Amygdala (tissue), 56 donors: ENCODE measurements at places on chromosomes 7 and 10.

GRCh38 chr10:60803433-60803832 lies 25.2 kb downstream of the CDK1 start:
- no peak for DNase-seq

DNA sequence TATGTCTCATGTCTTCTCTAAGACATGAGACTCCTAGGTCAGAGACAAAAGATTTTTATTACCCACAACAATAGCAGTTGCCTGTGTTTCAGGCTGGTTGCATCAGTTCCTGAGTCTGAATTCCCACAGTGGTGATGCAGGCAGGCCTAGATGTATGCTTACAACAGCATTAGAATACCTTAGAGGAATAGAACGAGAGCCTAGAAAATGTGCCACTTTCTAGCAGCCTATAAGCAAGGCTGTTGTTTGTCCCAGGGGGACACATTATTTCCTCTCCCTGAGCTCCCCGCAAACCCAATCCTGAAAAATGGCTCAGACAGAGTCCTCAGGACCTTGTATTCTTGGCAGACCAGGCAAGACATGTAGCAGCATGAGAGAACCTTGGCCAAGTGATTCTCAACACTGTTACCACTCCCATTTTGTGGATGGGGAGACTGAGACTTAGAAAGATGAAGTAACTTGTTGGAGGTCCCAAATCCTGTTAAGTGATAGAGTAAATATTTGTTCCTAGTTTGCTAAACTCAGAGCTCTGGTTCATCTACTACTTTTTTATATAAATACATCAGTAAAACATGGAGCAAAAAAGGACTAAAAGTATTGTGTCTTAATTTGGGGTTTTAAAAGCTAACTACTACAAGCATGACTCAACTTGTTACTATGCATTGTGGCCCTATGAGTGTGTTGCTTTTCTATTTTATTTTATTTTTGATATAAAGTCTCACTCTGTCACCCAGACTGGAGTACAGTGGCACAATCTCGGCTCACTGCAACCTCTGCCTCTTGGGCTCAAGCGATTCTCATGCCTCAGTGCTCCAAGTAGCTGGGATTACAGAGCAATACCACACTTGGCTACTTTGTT lies 14.2 kb downstream of the VTI1A start:
- no peak for DNase-seq

- no peak for DNase-seq
These were observed 26.4 kb downstream of the MACC1 start for GRCh38 chr7:20190560-20191390.

- DNase-seq: no peak
These were observed 84.5 kb upstream of the WNT16 start for GRCh38 chr7:121244120-121244870.

DNA sequence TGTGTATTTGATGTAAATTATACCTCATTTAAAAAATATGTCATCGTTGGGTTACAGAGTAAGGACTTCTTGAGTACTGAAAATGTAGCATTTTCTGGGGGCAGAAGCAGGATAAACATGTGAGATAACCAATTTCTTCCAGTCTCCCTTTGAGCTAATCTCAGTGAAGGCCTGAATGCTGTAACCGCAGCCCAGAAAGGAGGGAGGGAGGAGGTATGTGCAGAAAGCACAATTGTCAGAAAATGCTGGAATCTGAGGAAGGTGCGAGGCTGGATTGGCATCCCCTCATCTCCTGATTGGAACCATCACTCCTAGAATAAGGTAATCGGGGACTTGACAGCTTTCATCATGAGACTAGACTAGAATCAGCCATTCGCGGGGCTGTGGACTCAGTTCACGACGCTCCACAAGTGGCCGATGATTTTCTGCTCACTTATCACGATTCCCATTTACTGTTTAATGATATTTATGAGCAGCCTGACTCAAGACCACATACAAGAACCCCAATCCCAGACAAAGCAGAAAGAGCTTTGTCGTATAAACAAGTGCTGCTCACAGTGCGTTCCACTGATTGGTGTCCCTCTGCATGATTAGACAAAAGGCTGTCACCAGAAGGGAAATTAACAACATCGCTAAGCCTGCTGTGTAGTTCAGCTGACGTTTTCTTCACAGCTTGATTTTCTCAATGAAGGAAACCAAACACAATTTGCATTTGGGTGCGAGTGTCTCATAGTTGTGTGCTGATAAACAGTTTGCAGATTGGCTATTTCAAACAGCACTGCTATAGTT lies 93.2 kb downstream of the SVIL start:
- DNase-seq: no peak

GRCh38 chr10:120583424-120584108 lies 126.5 kb downstream of the PLPP4 start:
- no peak for DNase-seq

DNA sequence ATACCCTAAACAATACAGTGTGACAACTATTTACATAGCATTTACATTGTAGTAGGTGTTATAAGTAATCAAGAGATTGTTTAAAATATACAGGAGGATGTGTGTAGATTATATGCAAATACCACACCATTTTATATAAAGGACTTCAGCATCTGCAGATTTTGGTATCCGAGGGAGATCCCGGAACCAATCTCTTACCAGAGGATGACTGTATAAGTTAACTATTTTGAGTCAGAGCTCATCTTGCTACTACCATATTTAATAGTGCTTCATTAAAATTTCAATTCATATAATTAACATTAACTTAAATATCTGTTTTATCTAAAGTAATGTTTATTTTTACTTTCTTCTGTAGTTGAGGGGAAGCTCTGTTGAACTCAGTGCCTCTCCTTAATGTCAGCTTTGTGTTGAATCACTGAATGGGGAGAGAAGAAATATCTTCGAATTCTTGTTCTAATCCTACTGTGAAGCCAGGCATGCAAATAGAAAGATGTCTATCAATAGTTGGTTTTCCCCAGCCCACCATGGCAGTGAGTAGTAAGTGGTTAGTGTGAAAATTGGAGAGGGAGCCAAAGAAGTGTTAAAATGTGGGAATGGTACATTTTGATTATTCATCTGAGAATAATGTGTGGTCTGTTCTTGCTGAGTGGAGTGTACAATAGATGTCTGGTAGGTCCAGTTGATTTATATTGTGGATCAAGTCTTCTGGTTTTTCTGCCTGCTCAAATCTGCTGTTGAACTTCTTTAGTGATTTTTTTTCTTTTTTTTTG lies 90.1 kb upstream of the CYP26C1 start:
- no peak for DNase-seq
